Stimulated activated CD4-positive, alpha-beta T cell treated with anti-CD3 and anti-CD28 coated beads, Interleukin-4, amount 100 ng/mL, for 48 hours (primary cell): ENCODE measurements at places on chromosomes 12 and 14.

DNA sequence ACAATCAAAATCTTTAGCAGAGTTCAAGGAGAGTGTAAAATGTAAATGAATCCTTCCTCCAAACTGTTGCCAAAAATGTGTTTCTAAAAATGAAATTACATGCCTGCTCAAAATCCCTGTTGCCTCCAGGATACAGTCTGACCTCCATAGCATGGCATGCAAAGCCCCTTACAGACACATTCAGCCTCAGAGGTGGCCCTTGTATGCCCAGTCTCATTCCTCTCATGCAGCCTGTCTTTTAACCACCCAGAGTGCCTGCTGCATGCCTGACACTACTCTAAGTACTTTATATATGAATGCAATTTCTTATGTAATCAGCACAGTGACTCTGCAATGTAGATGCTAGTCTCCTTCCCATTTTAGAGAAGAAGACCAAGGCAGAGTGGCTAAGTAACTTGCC, 24.4 kb upstream of the PTPRQ start:
- DNase-seq = no peak

DNA sequence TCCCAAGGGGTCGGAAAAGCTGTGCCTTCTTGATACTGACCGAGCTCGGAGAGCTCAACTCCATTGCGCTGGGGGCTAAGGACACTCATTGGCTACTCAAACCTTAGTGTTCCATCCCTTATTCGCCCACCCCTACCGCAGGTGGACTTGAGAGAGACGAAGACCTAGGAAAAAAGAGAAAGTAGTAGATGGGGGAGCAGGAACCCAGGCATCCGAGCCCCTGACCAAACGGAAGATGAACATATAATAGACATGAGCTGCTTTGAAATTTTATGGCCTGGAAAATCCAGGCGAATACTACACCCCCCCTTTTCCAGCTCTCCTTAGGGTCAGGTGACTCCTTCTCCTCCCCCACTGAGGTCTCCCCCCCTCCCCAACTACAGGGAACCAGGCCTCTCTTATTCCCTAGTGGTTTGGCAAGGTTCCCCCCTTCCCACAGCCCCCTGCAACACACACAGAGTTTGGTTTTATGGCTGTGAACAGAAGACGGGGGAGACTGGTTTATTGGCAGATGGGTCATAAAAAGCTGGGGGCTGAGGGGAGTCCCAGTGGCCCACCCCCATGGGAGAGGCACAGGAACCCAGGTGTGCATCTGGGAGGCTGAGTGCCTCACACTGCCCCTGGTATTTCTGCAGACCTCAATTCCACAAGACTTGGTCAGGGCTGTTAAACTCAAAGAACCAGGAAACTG, 1.6 kb downstream of the GDF11 start:
- no peak for DNase-seq

GRCh38 chr14:30034152-30034551, 106.5 kb upstream of the PRKD1 start:
- no peak for DNase-seq

DNA sequence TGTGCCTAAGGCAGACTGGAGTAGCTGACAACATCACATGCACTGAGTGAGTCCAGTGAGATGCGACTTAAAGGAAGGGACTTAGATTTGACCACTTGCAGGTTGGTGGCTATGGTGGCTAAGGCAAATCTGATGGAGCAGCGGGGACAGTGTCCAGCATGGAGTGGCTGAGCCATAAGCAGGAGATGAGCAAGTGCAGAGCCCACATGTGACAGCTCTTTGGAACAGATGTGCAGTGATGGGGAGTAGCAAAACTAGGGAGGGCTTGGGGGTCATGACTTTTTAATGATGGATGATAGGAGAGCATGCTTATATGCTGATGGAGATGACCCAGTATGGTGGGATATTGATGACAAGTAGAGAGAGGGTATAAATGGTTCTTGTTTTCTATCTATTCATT, 80.2 kb downstream of the PELI2 start:
- no peak for DNase-seq

GRCh38 chr14:77158882-77159255, 17.3 kb upstream of the ZDHHC22 start:
- no peak for DNase-seq

GRCh38 chr14:38186216-38186615, 21.5 kb upstream of the SSTR1 start:
- DNase-seq = no peak

GRCh38 chr12:52350021-52350620, 17.2 kb downstream of the KRT85 start:
- no peak for DNase-seq

GRCh38 chr12:6219980-6220379, 19.8 kb downstream of the CD9 start:
- DNase-seq = no peak

- DNase-seq = no peak
Measured at GRCh38 chr14:58862416-58863160, 224.8 kb downstream of the DACT1 start.

- DNase-seq = no peak
Measured at GRCh38 chr12:55875704-55876467, 33.1 kb upstream of the MMP19 start.
